ENCODE measurements at places on chromosomes 5 and 9.

- DNase-seq = no peak
These were observed 487.4 kb downstream of the PRDM9 start for GRCh38 chr5:23994581-23995370.

- no peak for DNase-seq
These were observed 183.2 kb upstream of the POU5F2 start for GRCh38 chr5:93924628-93925027.

- no peak for DNase-seq
These were observed 53.8 kb upstream of the PSD2 start for GRCh38 chr5:139741823-139742172.

- DNase-seq = no peak
These were observed 453.3 kb downstream of the DIRAS2 start for GRCh38 chr9:90189306-90189705.

- no peak for DNase-seq
These were observed 7.7 kb downstream of the PFN3 start for GRCh38 chr5:177392765-177393164.

GRCh38 chr5:133948721-133949120, 19.7 kb downstream of the C5orf15 start:
- DNase-seq = no peak

DNA sequence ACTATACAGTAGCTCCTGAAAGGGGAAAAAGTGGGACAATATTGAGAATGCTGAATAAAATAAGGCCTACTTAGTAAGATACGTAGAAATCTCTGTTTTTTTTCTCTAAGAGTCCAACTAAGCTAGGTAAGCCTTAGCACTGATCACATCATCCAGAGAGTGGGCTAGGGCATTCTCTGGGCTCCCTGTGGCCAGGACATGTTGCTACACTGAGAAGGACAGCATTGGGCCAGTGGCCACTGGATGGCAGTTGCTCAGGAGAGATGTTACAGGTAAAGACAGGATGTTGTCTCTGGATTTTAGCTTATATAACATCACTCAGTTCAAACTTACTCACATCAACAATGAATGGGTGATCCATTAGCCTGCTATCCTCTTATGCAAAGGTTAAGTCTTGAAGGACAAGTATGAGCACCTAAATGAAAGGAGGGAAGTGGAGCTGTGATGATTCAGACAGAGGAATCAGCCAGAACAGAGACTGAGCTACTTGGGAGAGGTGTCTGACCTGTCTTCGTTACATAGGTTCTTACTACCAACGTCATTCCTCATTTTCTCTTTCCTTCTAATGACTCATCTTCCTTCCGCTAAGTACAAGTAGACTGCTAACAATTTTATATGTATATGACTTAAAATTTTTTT, 226.6 kb upstream of the ADCY2 start:
- DNase-seq = no peak

DNA sequence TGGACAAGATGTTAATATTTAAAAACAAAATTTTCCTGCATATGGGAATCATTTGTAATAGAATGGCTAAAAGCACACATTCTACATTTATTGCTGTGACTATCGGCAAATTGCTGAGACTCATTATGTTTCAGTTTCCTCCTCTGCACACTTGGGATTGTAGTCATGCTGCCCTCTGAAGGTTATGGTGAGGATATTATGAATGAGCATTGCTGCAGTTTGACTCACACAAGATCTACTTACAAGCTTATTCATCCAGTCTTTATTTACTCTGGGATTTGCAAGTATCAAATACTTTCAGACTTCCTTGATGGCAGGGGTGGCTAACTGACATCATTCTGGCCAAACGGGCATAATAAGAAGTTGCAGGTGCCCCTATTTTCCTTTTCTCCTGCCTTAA, 9.5 kb upstream of the NFIL3 start:
- no peak for DNase-seq

DNA sequence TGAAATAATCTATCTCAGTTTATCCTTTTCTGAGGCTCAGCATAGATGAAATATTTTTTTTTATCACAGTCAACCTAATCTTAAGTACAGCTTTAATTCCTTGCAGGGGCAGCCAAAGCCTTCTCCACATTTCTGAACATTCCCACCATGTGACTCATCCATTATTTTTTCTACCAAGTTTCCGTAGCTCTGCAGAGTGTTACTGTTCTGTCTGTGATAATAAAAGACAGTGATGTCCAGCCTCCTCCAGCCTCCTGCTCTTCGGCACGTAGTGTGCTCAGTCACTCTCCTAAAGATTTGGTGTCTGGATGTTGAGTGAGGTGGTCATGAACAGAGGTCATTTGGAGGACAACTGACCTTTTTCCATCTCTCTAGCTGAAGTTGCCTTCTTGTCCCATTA, 338.1 kb upstream of the ADAMTS16 start:
- peak; percentile 14 for DNase-seq

DNA sequence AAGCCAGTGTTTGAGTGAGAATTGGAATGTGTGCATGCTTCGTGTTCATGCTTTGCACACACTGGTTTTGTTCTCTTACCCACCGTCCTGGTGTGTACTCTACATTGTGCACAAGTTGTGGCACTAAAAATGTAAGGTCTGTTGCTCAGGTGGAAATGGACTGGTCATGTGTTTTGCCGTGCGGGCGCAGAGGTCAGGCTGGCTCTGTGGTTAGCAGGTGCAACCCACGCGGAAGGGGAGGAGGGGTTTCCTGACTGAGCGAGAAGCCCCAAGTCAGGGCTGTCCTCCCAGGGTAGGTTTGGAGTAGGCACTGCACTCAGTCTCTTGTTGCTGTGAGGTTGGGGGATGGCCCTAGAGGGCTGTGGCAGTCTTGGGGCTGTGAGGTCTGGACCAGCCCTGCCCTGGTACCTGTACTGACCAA, 86.6 kb downstream of the EHMT1 start:
- DNase-seq = no peak

DNA sequence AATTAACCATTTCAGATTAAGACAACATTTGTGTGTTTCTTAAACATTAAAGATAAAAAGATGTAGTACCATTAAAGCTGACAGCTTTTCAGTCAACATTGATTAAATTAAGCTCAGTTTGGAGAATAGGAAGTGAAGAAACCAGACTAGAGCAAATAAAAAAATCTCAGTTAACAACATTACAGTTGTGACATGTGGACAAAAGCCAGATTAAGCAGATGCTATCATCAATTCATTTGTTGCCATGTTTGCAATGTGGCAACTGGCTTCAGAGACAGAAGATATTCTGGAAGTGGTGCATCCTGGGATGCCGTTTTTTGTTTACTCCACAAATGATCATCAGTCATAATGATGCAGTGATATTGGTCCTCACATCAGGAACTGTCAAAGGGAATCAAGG, 70.3 kb upstream of the CNTLN start:
- no peak for DNase-seq

DNA sequence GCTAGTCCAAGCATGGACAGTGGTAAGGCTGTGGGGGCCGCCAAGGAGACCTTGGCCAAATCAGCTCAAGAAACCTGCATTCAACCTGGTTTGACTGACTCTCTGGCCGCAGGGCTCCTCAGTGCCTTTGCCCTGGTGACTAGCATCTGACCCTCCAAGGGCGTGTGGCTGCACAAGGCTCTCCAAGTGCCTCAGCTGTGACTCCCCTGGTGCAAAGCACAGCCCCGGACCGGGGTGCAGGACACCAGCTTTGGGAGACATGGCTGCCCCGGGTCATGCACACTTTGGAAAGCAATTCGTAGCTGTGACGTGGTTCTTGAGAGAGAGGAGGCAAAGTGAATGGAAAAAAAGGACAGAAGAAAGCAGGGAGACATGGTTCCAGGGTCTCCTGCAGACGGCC, 245.2 kb upstream of the IRX2 start:
- no peak for DNase-seq

DNA sequence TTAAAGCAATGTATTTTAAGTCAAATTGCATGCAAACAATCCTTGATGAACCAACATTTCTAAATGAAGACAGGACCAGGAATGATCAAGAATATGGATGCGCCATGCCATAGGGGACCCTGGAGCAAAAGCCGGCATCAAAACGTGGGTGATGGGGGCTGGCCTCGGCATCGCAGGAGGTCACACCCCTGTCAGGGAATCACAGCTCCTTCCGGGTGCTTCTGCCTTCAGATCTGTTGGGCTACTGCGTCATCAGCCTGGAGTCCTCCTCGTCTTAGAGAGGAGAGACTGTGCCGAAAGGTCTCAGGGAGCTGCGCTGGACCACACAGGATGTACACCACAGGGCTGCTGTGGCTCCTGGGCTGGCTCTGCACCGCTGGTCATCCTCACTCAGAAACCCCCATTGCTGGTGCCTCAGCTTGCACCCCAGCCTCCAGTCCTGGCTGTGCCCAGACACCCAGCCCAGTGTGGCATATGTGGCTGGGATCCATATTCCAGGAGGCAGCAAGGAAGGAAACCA, 152.9 kb upstream of the PPP1R26 start:
- no peak for DNase-seq

DNA sequence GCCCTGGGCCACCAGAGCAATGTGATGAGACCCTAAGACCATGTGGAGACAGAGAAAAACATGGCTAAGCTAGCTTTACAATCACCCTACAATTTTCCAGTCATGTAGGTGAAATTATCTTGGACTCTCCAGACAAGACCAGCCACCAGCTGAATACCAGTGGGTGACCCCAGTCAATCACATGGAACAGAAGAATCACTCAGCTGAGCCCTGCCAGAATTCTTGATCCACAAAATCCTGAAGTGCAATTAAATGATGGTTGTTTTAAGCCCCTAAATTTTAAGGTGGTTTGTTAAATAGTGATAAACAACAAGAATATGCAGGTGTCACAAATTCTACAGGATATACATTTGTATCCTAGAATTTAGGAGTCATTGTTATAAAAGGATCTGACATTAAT, 69.5 kb upstream of the SMIM15 start:
- no peak for DNase-seq

- no peak for DNase-seq
These were observed 54.7 kb upstream of the ADAMTS16 start for GRCh38 chr5:5085381-5085780.

- no peak for DNase-seq
These were observed 21.4 kb downstream of the DIAPH1 start for GRCh38 chr5:141597394-141597793.

DNA sequence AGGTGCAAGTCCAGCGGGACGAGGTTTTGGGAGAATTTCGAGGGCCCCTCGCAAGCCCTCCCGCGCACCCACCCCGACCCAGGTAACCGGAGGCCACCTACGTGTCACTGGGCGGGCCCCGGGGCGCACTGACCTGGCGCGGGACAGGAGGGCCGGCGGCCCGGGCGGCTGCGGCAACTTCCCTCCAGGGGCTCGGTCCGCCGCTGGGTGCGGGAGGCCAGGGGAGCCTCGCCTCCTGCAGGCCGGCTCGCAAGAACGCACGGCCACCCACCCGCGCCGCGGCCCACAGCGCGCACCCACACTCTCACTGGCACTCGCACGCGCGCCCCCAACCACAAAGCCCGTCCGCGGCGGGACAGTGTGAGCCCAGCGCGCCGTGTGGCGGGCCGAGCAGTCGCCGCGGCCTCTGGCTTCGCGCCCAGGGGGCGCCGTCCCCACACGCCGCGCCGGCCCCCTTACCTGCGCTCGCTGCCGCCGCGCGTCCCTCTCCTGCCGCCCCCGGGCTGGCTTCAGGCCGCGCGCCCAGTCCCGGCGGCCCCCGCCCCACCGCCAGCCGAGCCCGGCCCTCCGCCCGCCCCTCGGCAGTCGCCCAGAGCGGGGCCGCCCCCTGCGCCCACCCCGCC, 451 bp downstream of the LPAR1 start:
- peak; percentile 77 for DNase-seq

DNA sequence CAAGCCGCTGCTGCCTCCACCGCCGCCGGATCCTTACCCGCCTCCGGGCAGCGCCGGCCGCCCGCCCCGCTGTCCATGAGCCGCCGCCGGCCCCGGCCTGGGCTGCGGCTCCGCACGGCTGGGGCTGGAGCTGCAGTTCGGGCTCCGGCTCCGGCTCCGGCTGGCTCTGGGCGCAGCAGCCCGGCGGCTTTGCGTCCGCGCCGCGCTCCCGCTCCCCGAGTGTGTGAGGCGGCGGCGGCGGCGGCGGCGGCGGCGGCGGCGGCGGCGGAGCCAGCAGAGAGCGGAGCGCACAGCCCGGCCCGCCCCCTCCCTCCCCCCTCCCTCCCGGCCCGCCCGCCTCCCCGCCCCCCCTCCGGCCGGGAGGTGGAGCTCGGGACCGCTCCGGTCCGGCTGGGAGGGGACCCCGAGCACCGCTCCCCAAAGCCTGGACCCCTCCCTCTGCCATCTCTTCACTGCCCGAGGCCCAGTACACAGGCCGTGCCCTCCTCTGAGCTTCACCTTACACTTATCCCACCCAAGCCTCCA, at the start of gene PCDH1:
Gene PCDH1, minus strand, starts transcription at position 225 of the 525 bp plus-strand sequence. Its CDS starts 148 bp downstream, at position 77.
- DNase-seq = no peak
